ENCODE measurements at places on chromosomes 7 and 10.
A peak's percentile ranks its signal among the peaks of the same experiment; 100 is the strongest.

GRCh38 chr7:158956805-158957509 lies 100.6 kb downstream of the DYNC2I1 start:
- no peak for DNase-seq

DNA sequence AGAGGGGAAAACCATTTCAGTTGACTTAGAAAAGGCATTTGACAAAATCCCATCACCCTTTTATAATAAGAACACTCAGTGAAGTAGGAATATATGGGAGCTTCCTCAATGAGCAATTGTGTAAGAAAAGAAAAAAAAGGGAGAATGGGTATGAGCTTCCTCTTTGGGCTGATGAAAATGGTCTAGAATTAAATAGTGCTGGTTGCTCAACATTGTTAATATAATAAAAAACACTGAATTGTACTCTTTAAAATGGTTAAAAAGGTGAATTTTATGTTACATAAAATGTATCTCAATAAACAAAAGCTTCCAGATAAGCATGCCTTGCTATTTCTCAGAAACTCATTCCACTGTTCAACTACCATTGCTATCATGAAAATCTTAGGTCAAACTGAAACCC lies 40.6 kb downstream of the LRRC17 start:
- no peak for DNase-seq

- no peak for DNase-seq
Measured at GRCh38 chr10:77071001-77071511, 566.6 kb downstream of the KCNMA1 start.

- no peak for DNase-seq
Measured at GRCh38 chr7:36306722-36307121, 82.9 kb upstream of the ANLN start.

- no peak for DNase-seq
Measured at GRCh38 chr10:77007834-77008233, 629.8 kb downstream of the KCNMA1 start.

DNA sequence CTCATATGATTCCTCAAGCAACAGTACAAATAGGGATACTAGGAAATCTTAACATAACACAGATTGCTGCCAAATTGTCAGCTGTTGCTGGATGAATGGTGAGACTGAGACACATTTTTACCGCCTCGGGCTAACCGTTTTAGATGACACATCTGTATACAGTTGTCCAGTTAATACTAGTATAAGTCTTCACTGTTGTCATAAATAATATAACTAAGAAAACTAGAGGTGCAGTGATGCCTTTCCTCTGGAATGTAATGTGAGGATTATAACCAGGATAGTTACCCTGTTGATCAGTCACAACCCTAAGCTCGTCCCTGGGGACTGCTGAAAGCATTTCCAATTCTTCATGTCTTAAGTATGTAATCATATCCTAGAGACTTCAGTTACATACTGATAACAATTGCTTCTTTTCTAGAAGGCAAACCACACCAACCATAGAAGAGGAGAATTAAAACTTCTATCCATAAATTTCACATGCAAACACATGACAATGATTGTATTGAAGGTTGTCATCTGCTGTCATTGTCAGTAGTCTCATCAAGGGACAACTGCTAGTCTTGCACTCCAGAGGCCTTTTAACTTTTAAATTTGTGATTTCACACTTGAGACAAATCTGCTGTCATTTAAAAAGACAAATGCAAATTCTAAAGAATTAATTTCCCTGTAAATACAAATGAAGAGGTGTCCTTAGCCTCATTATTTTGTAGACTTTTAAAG lies 100.4 kb upstream of the SEMA3D start:
- DNase-seq, result no peak

GRCh38 chr10:75091146-75091545 lies 20.3 kb upstream of the SAMD8 start:
- DNase-seq, result no peak

GRCh38 chr10:72088889-72089575 lies 681 bp upstream of the SPOCK2 start:
- no peak for DNase-seq

DNA sequence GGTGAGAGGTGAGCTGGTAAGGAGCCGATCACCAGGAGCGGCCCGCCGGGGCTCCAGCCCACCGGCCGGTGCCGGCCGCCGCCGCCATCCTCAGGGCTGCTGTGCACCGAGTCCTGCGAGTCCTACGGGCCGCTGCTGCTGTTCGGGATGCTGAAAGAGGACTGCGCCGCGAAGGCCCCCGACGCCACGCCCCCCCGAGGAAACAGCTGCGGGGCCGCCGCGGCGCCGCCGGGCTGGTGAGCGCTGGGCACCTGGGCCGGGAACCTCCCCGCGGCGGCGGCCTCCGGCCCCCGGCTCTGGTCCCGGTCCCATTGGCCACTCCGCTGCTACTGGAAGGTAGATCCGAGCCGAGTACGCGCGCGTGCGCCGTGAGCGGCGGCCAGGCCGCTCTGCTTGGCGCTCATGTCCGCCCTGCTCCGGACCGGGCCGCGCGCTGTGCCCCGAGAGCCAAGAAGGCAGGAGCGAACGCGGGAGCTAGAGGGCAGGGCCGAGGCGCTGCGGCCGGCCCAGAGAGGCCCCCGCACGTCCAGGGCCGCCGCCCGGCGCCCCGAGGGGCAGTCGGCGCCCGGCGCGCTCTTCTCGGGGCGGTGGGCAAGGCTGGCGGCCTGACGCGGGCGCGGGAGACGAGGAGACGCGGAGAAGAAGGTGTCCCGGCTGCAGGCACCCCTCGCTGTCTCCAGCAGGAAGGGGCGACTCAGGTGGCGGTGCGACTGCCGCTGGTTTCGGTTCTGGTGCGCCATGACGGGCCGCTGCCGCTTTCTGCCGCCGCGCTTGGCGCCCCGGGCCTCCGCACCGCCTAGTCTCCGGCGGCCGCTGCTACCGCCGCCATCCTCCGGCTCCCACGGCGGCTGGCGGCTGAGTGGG lies 121.3 kb upstream of the WIPF3 start:
- peak; percentile 14 for DNase-seq

- DNase-seq, result no peak
Measured at GRCh38 chr10:81874875-81875466, at the start of gene NRG3. Gene NRG3 (plus strand): TSS chr10:81875194.

DNA sequence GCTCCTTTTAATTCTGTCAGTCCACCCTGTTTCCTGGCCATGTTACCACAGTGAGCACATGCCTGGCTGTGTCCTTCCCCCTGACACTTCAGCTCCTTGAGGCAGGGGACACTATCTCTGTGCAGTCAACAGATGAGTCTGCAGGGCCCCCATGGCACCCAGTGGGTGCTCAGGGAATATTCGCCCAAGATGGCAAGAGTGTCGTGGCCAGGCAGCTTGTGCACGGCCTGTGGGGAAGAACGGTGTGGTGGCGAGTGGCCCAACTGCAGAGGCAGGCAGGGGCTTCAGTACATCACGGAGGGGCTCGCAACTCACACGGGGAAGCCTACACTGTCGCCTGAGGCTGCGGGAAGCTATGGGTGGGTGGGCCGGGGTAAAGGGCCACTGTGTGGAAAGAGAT lies 91.1 kb downstream of the TRRAP start:
- DNase-seq, result no peak

DNA sequence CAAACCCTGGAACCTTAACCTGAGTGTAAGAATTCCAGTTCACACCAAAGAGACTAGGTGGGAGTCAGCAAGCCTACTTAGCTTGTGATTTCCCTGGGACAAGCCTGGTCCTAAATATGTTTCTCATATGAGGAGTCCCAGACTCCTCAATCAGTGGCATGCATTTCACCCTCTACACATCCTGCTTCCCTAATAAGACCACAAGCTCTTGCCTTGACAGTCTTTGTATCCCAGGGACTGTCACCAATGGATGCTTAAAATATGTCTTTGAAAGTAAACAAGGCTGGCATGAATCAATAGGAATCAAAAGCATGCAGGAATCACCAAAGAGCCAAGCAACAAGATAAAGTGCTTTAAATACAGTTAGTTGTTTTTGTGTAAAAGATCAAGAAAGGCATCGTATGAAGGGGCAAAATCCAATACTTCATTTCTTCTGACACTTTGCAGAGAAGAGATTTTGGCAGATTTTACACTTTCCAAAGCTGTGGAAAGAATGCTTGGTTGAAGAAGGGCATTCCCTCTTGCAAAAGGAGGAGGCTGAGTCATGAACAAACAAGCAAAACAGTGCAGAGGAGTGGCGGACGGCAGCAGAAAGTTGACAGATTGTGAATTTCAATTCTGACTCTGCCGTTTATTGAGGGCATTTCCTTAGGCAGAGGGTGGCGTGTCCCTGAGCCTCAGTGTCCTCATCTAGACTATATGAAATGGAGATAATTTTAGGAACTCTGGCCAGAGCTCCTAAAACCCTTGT lies 8.5 kb upstream of the NFE2L3 start:
- DNase-seq, result no peak

GRCh38 chr7:150337659-150338081 lies 3.8 kb downstream of the RARRES2 start:
- no peak for DNase-seq

GRCh38 chr10:126844406-126844805 lies 60.8 kb upstream of the DOCK1 start:
- DNase-seq, result no peak

DNA sequence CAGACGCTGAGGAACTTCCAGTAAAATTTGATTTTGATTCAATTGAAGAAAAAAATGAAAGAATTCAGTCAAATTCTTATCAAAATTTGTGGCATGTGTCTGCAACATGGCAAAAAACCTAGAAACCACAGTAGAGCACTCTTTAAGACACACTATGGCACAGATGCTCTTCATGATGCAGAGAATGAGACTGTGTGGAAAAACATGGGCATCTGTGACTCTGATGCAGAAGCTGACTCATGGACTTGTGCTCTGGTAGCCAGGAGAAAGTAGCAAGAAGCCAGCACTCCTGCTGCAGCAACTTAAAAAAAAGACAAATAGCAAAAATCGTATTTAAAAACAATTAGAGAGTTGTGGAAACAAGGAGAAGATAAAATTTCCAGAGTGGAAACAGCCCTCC lies 8.9 kb upstream of the KCNK18 start:
- no peak for DNase-seq

DNA sequence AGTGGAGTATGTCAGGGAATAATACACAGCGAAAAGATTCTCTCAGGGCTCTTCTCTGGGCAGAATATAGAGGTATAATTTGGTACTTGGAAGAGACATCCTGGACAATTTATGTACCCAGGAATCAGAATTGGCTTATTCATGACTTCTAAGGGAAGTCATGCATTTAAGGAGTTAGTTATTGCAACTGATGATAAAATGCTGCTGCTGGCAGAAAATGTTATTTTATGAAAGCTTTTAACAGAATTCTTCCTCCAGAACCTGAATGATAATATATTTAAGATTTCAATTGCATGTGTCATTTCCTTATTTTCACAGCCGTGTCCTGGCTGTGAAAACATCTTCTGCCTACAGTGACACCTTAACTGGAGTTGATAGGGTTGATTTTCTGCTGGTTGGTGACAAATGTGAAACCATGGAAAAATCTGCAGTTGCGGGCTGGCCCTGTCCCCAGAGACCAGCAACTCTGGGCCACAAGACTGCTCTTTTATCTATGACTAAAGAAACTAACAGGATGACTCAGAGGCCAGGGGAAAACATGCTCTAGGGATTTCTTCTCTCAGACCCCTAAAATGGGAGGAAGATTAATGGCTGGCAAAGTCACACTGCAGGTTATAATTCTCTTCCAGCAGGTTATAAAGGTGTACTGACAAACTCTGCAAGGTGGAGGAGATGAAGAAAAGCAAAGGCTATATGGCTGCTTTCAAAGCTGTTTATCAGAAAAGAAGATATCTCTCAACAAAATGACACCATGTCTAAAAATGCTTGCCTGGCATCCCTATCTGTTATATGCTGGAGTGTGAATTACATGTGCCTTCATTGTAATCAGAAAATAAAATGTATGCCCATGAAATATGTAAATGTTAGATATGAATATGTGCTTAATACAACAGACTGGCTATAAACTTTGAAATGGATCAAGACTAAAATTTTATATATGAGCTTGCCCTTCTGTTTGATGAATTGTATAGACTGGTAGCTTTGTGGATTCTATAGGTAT lies 12.1 kb upstream of the TRUB1 start:
- DNase-seq, result no peak

DNA sequence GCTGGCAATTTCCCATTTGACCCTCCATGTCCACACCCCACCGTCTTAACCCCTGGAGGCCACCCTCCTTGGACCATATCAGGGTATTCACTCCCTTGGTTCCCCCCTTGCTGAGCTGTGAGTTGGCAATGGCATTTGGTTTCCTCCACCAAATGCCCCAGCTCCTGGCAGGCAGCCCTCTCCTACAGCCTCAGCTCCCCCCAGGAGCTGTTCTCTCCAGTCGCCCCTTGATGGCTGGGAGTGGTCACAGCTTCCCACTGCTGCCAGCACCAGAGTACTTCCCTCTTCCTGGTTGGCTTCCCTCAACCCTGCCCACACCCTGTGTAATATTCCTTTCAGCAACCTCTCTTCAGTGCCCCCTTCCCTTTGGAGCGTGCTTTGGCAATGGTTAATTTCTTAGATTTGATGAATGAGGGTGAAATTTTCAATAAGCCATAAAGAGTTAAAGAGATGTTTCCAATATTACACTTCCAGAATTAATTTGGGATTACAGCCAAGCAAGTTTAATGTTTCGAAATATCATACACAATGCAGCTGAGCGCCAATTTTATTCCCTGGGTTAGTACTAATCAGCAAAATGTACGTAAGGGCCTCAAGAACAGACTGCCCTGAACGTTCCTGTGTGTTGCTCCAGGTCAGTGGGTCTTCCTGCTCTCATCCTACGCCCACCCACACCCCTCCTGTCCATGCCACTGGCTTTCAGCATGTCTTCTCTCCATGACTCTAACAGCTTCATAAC lies 207.1 kb upstream of the NFE2L3 start:
- no peak for DNase-seq
